ENCODE measurements at places on chromosomes 2 and 18. TPM values are rescaled to one million over a fixed set of nuclear protein-coding genes. Genes with fewer than 3 reads are reported as not detected.

Gene MAPK4
- not detected for total RNA-seq

- DNase-seq = peak; percentile 24
These were observed 130.4 kb downstream of the COL4A4 start for GRCh38 chr2:227033471-227034148.

- no peak for DNase-seq
These were observed 261.8 kb upstream of the RAB6C start for GRCh38 chr2:129717560-129718130.

Gene TRIM43
- total RNA-seq = not detected

Gene FAM124B
- total RNA-seq = not detected

GRCh38 chr2:224657349-224657748, 58.8 kb downstream of the CCDC195 start:
- DNase-seq = no peak

Gene GAREM2
- 2.3 TPM for total RNA-seq

DNA sequence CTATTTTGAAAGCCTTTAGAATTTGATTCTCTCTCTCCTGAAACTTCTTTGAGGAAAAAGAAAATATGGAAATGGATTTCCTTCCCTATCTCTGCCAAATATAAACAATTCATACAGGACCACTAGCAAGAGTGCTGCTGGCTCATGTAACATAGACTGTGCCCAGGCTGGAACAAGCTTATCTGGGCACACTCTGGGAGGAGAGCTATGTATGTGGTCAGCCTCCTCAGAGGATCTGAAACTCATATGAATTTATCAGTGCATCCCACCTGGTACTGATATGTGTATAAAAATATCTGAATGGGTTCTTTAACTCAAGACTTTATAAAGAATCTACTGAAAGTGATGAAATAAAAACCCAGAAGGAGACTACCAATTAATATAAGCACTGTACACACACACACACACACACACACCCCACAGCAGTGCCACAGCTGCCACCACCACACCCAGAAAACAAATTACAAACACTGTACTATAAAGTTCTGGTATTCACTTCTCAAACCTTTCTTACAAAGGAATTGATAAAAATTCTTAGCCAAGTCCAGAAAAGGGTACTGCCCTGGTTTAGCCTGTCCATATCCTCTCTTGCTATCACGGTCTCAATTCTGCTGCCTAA, 115.6 kb downstream of the IRS1 start:
- no peak for DNase-seq

GRCh38 chr2:26099933-26100332, 66.0 kb downstream of the RAB10 start:
- no peak for DNase-seq

DNA sequence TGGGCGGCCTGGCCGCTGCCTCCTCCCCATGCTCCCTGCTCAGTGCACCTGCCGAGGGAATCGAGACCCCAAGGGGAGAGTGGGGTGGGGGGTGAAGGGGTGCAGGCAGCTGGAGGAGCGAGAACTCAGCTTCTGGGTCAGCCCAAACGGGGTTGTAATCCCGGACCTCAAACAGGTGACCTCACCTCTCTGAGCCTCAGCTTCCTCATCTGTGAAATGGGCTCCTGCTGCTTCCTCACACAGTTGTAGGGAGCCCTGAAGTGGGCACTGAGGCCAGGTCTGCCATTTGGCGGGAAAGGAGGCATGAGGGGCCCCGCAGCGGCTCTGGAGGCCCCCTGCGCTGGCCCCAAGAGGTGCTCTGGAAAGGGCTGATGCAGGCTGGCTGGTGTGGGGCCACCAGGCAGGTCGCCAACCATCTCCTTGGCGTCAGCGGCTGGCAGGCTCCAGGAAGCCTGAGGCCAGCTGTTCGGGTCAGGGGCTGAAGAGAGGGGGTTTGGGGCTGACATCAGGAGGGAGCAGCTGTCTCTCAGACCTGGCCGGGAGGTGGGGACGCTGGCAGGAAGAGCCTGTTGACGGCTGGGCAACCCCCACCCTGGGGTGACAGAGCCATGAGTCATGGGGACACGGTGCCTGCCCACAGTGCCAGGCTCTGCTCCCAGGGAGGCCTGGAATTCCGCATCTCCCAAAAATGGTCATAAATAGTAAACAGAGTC, 4.9 kb downstream of the KLHL30 start:
- DNase-seq = peak; percentile 78

- peak; percentile 60 for DNase-seq
These were observed 545 bp downstream of the GTF3C2 start for GRCh38 chr2:27356056-27356381.

DNA sequence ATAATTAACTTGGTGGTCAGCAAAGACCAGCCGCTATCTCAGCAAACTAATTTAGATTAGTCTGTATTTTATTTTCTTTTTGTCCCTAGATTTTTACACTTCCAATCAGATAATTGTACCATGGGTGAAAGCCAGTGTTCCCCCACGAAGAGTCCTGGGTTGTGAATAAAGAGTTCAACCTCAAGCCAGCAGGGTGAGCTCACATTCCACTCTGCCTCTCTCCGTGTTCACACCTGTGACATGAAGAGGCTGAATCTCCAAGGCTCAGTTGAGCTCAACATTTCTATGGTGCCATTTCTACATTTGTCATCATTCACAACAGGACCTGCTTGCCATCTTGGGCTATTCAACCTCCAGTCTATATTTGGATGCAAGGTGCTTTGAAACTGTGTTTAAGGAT, 771.5 kb downstream of the GALR1 start:
- DNase-seq = no peak

Gene ARL6IP6
- 24.4 TPM for total RNA-seq

- no peak for DNase-seq
These were observed 2.6 kb downstream of the SATB2 start for GRCh38 chr2:199455210-199455544.

Gene SP5
- not detected for total RNA-seq

DNA sequence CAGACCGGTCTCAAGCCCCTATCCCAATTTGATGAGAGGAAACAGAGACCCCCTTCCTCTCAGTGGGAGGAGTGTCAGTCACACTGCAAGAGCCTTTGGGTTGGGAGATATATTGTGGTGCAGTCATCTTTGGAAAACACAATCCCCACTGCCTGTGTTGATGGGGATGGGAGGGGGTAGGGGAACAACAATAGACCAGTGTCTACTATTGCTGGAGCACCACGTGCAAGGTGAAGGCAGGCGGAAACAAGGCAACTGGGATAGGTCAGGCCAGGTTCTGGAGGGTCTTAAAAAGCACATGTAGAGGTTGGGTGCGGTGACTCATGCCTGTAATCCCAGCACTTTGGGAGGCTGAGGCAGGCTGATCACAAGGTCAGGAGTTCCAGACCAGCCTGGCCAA, 127.9 kb downstream of the ZFP36L2 start:
- no peak for DNase-seq

GRCh38 chr2:8003462-8004075, 678.3 kb upstream of the ID2 start:
- no peak for DNase-seq

DNA sequence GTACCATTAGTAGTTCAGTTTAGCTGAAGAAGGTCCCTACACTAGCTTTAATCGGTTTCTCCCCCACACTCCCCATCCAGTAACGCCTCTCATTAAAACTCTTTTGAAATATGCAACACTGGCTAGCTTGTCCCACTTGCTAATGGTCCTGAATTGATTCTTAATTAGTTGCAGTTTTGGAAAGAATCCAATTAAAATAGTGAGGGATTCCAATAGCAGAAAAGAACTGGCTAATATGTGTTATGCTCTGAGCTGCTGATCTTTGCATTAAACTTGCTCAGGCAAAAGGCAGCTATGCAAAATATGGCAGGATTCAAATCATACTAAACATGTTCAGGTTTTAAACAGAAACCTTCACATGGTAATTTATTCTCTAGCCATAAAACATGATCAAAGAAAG, 252.5 kb upstream of the HNRNPA3 start:
- no peak for DNase-seq

Gene GPBAR1
- not detected for total RNA-seq

GRCh38 chr2:53182601-53183000, 585.0 kb upstream of the CHAC2 start:
- no peak for DNase-seq

Gene REG3A
- not detected for total RNA-seq

- DNase-seq = no peak
These were observed 55.9 kb downstream of the PLA2R1 start for GRCh38 chr2:160006475-160006874.

Gene ATRAID
- total RNA-seq = 132 TPM

- DNase-seq = no peak
These were observed 1040.5 kb upstream of the ACVR2A start for GRCh38 chr2:146804288-146804687.

GRCh38 chr2:126788113-126788512, 110.6 kb upstream of the TEX51 start:
- no peak for DNase-seq

GRCh38 chr2:128041561-128041960, 13.7 kb upstream of the SAP130 start:
- DNase-seq = no peak

GRCh38 chr2:211534632-211535031, 978.2 kb downstream of the CPS1 start:
- DNase-seq = no peak

DNA sequence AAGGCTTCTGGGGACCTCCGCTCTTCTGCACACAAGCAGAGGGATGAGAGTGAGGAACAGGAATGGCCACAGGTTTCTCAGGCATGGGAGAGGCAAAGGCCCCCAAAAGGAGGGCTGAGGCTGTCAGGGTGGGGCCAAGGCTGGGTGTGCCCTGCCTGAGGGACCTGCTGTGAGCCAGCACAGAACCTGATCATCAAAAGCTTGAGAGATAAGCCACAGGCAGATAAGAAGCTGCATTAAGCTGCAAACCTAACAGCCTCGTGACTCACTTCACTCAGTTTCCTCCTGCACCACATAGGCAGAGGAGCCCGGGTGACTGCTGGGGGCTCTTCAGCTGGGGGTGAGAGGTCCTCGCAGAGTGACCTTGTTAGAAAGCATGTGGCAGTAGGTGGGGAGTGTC, 64.5 kb upstream of the LAPTM4A start:
- no peak for DNase-seq

- peak; percentile 60 for DNase-seq
These were observed 292.7 kb upstream of the SLC39A10 start for GRCh38 chr2:195364015-195364965.

- DNase-seq = peak; percentile 68
These were observed 39.9 kb upstream of the ELOA2 start for GRCh38 chr18:47075098-47075883.

DNA sequence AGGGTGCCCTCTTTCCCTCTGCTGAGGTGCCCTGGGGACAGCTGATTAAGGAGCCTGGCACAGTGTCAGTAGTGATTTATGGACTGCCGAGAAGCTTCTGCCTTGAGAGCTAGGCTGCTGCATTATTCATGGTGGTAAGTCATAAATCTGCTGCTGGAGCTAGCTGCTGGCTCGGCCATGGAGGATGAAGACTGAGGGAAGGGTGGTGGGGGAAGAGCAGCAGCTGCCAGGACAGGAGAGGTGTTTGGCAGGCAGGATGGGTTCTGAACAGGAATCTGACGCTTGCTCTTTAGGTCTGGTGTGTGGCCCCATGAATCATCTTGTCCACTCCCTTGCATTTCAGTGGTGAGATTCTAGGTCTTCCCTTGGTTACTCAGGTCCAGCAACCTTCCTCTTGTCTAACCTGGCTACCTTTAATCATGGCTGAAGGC, 296.3 kb downstream of the DYSF start:
- DNase-seq = peak; percentile 49

DNA sequence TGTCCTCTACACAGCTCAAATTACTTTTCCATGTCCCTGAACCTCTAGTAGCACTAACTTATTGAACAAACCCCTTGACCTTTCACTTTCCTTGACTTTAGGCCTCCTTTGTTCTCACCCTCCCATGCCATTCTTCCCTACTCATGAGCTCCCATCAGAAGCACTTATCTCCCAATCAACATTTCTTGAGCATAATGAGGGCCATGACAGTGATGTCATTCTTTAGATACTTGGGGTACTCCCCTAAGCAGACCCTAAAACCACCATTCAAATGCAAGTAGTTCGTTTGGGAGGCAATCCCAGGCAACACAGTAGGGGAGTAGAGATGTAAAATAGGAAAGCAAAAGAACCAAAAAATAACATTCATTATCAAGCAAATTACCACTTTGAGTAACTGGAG, 115.9 kb upstream of the ARHGAP28 start:
- DNase-seq = no peak

Gene EMILIN1
- total RNA-seq = 0.45 TPM

- peak; percentile 56 for DNase-seq
These were observed 344.0 kb upstream of the DDX18 start for GRCh38 chr2:117470311-117471095.

DNA sequence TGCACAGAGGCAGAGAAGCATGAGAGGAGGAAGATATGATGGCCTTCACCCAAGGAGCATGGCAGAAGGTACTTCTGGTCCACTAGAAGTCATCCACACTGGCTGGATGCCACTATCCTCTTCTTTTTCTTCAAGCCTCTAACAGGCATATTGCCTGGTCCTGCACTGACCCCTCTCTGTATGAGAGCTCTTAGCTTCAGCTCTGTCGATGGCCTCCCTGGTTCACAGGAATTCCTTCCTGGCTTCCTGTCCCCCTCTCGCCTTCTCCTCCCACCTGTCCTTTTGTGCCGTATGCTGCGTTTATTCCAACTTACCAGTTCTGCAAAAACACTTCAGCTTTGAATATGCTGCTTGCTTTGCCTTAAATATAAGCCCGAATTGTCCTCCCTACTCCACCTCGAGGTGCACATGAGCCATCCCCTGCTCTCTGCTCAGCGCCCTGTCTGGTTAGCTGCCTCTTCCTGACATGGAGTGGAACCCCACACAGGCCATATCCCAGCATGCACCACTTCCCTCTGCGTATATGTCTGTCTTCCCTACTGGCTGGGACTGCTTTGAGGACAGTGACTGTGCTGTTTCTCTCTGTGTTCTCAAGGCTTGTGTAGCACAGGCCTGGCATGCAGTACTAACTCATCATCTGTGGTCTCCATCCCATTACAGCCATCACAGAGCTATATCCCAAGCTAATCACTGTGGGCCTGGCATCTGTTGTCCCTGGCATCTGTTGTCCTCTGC, 474.9 kb downstream of the EIPR1 start:
- no peak for DNase-seq

Gene HRH4
- total RNA-seq = not detected

- DNase-seq = no peak
These were observed 523.9 kb downstream of the CCDC85A start for GRCh38 chr2:56707650-56708049.

DNA sequence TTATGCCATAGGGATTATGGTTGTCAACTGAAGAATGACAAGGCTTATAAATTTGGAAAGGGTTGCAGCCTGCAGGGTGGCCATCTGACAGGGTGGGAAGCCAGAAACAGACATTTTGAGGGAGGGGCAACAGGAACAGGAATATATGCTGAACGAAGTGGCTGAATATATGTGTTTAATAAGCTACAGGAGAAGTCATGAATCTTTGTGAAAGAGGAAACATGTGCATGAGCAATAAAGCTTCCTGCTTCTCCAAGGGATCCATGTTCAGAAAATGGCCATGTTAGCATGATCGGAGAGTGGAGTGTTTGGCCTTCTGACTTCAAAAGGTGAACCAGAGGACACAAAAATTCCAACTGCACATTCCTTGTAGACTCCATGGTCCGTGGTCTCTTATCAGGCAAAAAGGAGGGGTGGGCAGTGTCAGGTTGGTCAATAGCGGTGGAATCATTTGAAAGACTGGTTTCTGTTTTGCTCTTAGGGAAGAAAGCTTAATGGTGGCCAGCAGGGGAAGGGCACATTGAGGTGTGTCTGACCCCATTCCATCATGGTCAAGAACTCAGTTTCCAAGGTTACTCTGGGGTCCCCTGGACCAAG, 144.1 kb downstream of the SOCS6 start:
- no peak for DNase-seq

GRCh38 chr2:48906633-48907032, 151.1 kb upstream of the LHCGR start:
- no peak for DNase-seq

Gene DNPEP
- total RNA-seq = 77.0 TPM

Gene PJVK
- 0.47 TPM for total RNA-seq

GRCh38 chr18:23135550-23136325, 453 bp downstream of the CABLES1 start:
- no peak for DNase-seq
